ENCODE measurements at places on chromosomes 6 and 20.

- no peak for DNase-seq
These were observed 7.6 kb upstream of the DEFB129 start for GRCh38 chr20:219290-220115.

GRCh38 chr20:62133864-62134263 is 9.3 kb downstream of the PSMA7 start:
- no peak for DNase-seq

- peak; percentile 72 for DNase-seq
These were observed 13.9 kb downstream of the ZNF831 start for GRCh38 chr20:59177266-59178250.

DNA sequence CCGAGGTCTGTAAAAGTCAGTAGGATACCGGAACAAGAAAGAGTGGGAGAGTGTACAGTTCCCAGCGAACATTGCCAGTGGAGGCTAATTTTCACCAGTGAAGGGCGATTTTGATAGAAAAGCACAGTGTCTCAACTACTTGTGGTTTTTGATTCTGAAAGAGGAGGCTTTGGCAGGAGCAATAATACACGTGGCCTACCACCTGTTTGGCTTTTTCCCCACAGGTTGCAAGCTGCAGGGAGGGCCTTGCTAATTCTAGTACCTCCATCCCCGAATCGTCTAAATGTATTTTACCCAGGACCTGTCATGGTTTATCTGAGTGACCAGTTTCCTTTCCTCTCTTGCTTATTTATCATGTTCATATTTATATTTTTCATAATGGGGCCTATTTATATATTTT is 3.3 kb upstream of the EFCAB8 start:
- DNase-seq: no peak

GRCh38 chr20:14958626-14959025 is 621.2 kb upstream of the FLRT3 start:
- no peak for DNase-seq

GRCh38 chr6:100913400-100914276 is 32.5 kb upstream of the ASCC3 start:
- DNase-seq: no peak

DNA sequence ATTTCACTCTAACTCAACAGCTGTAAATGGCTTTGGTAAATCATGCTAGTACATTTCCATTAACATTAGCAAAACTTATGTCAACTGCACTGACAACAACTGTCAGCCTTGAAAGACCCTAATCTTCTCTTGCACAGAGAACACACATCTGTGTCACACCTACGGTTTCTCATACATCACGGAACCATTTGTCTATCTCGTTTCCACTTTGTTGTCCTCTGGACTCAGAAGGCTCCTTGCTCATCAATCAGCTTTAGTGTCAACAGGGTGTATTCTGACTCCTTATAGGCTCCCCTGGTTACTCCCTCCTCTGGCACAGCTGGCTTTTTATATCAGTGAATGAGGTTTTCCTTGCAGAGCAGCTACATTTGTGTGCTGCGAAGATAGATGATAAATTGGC is 49.3 kb downstream of the CD83 start:
- no peak for DNase-seq

DNA sequence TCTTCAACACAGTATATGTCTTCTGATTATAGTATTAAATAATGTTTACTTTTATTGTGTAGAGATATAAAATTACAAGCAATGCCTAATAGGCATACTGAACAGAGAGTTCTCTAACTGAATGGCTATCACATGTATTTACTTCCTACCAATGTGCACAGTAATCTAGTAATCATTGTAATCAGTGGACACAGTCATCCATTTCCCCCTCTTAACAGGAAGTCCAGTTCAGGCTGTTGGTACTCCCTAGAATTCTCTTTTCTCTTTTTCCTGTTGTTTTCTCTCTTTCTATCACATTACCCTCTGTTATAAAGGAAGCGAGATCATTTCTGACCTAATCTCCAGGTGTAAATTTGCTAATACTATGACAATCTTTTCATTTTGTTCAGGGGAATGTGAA is 172.5 kb downstream of the HTR1B start:
- DNase-seq: no peak

GRCh38 chr6:157478926-157479325 is 97.9 kb downstream of the ZDHHC14 start:
- peak; percentile 35 for DNase-seq

GRCh38 chr6:116229287-116229913 is 24.5 kb downstream of the TSPYL4 start:
- no peak for DNase-seq

DNA sequence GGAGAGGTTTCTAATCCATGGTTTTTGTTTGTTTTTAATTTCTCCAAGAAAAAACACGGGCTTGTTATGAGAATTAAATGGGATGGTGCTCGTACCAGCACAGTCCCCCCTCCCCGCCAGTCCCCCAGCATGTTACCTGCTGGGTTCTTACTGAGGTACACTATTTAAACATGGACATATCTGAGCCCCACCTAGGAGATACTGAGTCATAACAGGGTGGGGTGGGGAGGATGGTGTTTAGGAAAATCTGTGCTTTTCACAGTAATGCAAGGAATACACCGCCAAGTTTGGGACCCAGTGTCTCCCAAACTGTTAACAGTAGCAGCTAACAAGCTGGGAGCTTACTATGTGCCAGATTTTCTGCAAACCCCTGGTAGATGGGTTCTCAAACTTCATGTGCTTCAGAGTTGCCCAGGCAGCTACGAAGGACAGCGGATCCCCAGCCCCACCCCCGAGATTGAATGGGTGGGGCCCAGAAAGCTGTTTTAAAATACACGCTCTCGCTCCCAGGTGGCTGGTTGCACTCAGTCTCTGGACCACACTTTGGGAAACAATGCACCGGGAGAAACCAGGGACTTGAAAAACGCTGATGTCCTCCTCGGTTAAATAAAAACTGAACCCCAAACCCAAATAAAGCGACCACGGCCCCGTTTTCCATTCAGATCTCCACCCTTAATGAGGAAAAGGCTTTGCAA is 995 bp downstream of the ZFP64 start:
- DNase-seq: peak; percentile 72

- no peak for DNase-seq
These were observed 98.9 kb downstream of the PDSS2 start for GRCh38 chr6:107360476-107360875.

GRCh38 chr6:40440053-40440452 is 147.1 kb downstream of the LRFN2 start:
- DNase-seq: no peak

- no peak for DNase-seq
These were observed 55.3 kb downstream of the CTCFL start for GRCh38 chr20:57469418-57470211.

DNA sequence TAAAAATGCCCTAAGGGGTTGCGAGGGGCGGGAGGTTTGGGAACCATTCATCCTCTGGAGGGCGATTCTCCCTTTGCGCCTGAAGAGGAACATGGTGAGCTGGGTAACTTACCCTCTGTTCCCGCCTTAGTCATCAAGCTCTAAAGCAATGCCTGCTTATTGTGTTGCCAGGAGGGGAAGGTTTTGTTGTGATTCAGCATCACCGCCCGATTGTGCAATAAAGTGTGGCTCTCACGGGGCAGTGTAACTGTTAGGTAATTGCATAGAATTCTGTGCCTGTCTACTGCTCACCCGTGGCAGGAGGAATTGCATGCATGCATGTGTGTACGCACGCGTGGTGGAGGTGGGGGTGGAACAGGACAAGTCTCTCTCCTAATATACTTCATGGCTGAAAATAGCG is 95.5 kb upstream of the AGPAT4 start:
- DNase-seq: no peak

DNA sequence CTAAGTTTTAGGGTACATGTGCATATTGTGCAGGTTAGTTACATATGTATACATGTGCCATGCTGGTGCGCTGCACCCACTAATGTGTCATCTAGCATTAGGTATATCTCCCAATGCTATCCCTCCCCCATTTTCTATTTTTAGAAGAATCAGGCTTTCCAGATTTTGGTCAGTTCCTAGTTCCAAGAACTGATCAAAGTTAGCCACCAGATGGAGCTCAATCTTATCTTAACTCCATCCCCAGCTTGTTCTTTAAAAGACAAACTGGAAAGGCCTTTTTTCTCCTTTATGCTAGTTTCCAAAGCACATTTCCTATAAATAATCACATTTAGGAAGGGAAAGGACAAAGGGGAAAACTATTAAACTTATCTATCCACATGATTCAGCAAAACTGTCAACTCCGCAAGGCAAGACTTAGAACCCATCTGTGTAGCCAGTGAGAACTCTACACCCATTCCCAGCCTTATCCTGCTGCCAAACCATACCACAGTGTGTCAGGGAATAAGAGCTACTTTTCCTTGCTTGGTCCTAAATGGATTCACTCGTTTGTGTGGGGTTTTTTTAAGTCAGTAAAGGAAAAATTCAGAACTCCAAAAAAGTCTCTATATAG is 22.8 kb upstream of the KHDC1 start:
- DNase-seq: no peak

- no peak for DNase-seq
These were observed 323.0 kb downstream of the ESR1 start for GRCh38 chr6:152130441-152130840.

DNA sequence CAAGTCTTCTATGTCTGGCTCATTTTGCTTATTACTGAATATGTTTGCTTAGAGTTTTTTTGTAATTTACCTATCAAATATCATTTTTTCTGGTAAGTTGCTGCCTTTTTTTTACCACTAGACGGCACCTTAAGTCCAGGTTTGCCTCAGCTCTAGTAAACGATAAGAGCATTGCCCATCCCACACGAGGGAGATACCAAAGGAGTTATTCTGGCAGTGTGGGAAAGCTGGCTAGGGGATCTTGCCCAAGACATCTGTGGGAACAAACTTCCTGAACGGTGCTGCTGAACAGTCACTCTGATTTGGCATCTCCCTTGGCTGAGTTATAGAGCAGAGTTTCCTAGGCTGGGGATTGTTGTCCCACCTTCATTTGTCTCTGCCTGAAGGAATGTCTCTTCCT is 306.4 kb downstream of the COL12A1 start:
- DNase-seq: no peak

DNA sequence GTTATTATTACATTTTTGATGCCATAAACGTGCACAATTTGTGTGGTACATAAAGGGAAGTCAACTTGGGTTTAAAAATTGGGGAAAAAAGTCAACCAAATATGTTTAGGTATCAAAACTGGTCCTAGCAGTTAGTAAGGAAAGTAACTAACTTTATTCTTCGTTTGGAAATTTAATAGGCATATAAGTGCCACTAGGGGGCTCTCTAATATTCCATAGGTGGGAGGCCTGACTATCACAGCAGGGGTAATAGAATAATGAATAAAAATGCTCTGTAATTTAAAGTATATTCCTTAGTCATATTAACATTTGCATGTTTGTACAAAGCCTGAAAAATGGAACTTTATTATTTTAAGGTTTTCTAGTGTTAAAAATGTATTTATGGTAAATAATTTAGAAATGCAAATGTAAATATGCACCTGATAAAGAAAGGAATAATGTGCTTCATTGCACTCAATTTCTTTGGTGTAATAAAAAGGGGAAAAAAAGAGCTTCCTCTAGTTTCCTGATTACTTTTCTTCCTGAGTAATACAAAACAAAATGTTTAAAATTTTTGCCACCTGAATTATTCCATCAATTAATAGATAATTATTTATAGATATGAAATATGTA is 125.7 kb upstream of the HDAC2 start:
- no peak for DNase-seq

DNA sequence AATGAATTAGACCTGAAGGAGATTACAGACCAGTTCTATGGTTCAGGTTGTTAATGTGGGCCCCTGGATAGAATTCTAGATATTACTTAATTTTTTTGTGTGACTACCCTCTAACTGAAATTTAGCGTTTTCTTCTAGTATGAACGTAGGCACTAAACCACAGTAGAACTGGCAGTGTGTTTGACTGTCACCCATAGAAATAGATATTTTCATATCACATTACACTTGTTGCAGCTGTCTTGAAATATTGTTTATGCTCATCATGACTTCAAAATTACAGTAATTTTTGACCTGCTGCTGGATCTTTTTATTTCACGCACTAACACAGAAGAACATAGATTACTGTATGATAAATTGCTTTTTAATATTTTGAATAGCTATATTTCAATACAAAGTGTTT is 31.6 kb downstream of the E2F3 start:
- DNase-seq: no peak

GRCh38 chr6:97963193-97963592 is 680.2 kb upstream of the MMS22L start:
- DNase-seq: no peak

GRCh38 chr6:45691426-45691825 is 313.7 kb upstream of the SUPT3H start:
- DNase-seq: no peak

GRCh38 chr6:147390909-147391536 is 117.5 kb upstream of the SAMD5 start:
- no peak for DNase-seq

DNA sequence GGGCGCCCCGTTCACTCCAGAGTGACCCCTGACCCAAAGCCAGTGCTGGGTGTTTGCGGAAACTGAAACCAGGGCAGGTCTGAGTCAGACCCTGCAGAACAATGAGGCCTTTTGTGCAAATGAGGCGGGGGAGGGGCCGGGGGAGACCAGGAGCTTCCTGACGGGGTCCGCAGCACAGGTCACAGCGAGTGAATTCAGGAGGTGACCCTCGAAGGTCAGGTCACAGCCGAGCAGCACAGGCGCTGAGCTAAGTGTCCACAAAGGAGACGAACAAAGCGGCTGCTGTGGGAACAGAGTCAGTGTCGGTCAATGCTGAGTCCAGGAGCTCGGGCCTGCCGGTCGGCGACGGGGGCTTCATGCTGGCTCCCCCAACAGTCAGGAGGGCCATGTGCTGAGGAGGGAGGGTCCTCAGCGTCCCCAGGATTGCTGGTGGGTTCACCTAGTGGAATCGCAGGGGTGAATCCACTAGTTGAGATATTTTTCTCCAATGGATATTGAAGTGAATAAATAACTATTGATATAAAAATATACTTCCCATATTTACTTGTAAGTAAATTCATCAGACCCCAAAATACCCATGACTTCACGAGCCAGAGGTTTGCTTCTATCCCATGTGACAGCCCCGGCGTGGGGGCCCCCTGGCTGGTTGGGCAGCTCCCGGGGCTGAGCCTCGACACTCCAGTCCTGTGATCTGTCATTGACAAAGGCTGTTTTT is 188.4 kb upstream of the SULF2 start:
- DNase-seq: no peak

DNA sequence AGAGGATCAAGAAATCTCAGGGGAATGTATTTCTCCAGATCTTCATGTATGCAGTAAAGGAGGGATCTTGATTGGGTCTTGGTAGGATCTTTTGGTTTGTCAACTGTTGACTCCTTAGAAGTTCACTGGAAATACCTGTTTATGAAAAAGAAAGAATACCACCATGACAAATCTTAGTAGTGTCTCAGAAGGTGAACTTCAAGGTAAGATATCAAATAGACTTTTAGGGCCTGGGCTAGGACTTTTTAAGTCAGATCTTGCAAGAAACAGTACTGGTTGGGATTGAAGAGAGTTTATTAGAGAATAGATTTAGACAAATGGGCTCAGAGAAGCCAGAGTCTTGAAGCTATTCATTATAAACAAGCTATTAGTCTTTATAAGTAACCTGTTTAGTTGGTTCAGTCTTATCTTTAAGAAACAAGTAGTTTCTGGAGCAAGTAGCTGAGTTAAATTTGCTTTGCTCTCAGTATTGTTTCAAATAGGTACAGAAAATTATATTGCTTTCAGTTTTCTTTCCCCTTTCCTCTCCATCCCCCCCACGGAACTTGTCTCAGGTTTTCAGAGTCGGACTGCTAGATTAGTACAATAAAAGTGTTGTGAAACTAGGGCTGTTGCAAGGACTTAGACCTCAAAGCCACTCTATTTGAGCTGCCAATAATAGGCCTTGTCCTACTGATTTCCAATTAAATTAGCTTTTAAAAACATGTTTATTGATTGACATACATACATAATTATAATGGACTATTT is 529.1 kb upstream of the CITED2 start:
- no peak for DNase-seq

Data from activated CD8-positive, alpha-beta memory T cell treated with anti-CD3 and anti-CD28 coated beads for 24 hours (primary cell).